ENCODE measurements at places on chromosomes 12 and 14. TPM values are rescaled to one million over a fixed set of nuclear protein-coding genes. Genes with fewer than 3 reads are reported as not detected.

The CCDC177 gene
- total RNA-seq: not detected

The NGB gene
- total RNA-seq: not detected

The NAV3 gene
- 3.2 TPM for total RNA-seq

The PRIMA1 gene
- 3.8 TPM for total RNA-seq

The KRT83 gene
- total RNA-seq: not detected

The LALBA gene
- not detected for total RNA-seq

The NXPH4 gene
- total RNA-seq: 0.82 TPM

The CCDC60 gene
- not detected for total RNA-seq

The AP1G2 gene
- 6.6 TPM for total RNA-seq

The RASAL1 gene
- not detected for total RNA-seq

The LTBP2 gene
- total RNA-seq: 20.5 TPM

The NPFF gene
- total RNA-seq: not detected

The CDKL1 gene
- 6.0 TPM for total RNA-seq

The EPYC gene
- total RNA-seq: not detected

The PTPRR gene
- 1.0 TPM for total RNA-seq

The KRT5 gene
- total RNA-seq: not detected

The POTEM gene
- not detected for total RNA-seq

The TAS2R50 gene
- 0.42 TPM for total RNA-seq

The TPH2 gene
- total RNA-seq: not detected

The AICDA gene
- total RNA-seq: not detected

The TOMM20L gene
- not detected for total RNA-seq

The LIN7A gene
- 11.1 TPM for total RNA-seq

The OAS1 gene
- total RNA-seq: 12.3 TPM

The FOXN4 gene
- not detected for total RNA-seq

The P2RX7 gene
- total RNA-seq: 7.0 TPM

The OTUB2 gene
- 0.19 TPM for total RNA-seq

The EXOC3L4 gene
- 0.49 TPM for total RNA-seq

The SLC15A5 gene
- total RNA-seq: not detected

The ANO2 gene
- total RNA-seq: 14.7 TPM

The DIO3 gene
- total RNA-seq: not detected

The PTPN21 gene
- 33.3 TPM for total RNA-seq

The CTSG gene
- total RNA-seq: 0.66 TPM

The CHGA gene
- not detected for total RNA-seq

The COQ6 gene
- 50.4 TPM for total RNA-seq

The CLEC7A gene
- total RNA-seq: 2.2 TPM

The CHMP4A gene
- 30.7 TPM for total RNA-seq

The MANSC4 gene
- not detected for total RNA-seq

The SLC41A2 gene
- total RNA-seq: 6.0 TPM
